ENCODE measurements at places on chromosomes 5 and 9.

GRCh38 chr5:125416055-125416454, 669.6 kb upstream of the ZNF608 start:
- DNase-seq: no peak

DNA sequence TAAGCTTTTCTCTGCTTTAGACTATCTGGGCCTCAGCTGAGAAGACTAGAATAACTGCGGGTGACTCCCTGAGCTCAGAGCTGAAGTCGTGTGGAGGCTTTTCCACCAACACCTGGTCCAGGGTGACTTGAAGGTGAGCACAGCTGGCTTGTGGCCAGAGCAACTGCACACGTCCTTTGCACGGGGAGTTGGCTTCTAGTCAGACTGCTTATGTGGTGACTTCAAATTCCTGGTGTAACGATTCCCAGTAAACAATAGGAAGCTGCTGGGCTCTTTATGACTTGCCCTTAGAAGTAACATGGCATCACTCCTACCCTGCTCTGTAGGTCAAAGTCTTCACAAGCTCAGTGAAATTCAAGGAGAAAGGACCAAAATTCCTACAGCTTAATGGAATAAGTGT, 800.6 kb upstream of the CDH6 start:
- DNase-seq: no peak

DNA sequence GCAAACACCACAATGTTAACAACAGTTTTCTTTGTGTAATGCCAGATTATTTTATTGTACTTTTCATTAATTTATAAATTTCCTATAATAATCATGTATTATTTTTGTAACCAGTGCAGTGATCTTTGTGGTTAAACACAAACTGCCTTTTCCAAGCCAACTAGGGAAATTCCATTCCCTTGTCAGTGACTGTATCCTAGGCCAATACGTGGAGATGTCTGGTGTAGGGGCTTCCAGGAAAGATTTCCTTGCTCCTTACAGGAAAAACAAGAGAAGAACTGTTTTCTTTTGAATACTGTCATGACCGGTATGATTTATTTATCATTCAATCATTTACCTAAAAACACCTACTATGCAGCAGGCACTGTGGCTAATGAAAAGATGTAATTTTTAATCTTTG, 31.4 kb downstream of the FANCC start:
- DNase-seq: no peak

DNA sequence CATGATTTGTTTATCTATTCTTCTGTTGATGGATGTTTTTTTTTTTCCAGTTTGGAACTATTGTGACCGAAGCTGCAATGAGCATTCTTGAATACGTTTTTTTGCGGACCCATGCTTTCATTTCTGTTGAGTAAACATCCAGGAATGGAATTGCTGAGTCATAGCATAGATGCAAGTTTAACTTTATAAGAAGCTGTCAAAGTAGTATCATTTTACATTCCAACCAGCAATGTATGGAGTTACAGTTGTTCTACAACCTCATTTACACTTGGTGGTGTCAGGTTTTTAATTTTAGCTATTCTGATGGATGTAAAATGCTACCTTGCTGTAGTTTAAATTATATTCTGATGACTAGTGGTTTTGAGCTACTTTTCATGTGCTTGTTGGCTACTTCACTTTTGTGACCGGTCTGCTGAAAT, 49.0 kb downstream of the NPR3 start:
- DNase-seq: peak; percentile 93

GRCh38 chr5:126736141-126736540, 40.8 kb upstream of the LMNB1 start:
- peak; percentile 36 for DNase-seq

- peak; percentile 75 for DNase-seq
Measured at GRCh38 chr5:36305571-36306326, 4.0 kb upstream of the RANBP3L start.

GRCh38 chr5:116838011-116838536, 263.5 kb upstream of the SEMA6A start:
- DNase-seq: no peak

GRCh38 chr9:101707721-101708120, 30.7 kb downstream of the GRIN3A start:
- DNase-seq: no peak

- DNase-seq: no peak
Measured at GRCh38 chr5:145378226-145378625, 456.9 kb downstream of the PRELID2 start.

GRCh38 chr5:158521995-158522394, 577.7 kb downstream of the EBF1 start:
- DNase-seq: peak; percentile 80

DNA sequence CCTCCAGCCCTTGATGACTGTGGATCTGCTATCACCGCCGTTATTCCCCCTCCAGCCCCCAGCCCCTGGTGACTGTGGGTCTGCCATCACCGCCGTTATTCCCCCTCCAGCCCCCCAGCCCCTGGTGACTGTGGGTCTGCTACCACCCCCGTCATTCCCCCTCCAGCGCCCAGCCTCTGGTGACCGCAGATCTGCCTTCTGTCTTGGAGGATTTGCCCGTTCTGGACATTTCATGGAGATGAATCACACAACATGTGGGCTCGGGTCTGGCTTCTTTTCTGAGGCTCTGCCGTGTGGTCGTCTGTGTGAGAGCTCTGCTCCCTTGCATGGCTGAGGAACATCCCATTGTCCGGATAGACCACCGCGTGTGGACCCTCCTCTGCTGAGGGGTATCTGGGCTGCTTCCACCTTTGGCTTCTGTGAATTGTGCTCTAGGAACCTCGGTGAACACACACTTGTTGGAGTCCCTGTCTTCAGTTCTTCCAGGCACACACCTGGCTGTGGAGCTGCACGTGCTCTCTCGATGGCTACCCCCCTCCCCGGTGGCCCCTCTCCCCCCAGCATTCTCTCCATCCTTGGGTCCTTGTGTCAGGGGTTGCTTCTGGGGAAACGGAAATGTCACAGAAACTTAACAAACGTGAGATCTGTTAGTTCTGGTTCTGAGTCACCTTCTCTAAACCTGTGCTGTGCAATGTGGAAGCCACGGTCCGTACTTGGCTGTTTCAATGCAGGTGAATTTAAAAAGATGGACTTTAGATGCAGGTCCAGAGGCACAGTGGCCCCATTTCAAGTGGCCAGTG, 105.3 kb upstream of the COL5A1 start:
- peak; percentile 88 for DNase-seq

GRCh38 chr5:66475731-66476130, 120.5 kb upstream of the MAST4 start:
- no peak for DNase-seq

GRCh38 chr5:37991301-37992299, 151.8 kb upstream of the GDNF start:
- DNase-seq: no peak

- no peak for DNase-seq
Measured at GRCh38 chr5:119878712-119879111, 249.4 kb downstream of the FAM170A start.

DNA sequence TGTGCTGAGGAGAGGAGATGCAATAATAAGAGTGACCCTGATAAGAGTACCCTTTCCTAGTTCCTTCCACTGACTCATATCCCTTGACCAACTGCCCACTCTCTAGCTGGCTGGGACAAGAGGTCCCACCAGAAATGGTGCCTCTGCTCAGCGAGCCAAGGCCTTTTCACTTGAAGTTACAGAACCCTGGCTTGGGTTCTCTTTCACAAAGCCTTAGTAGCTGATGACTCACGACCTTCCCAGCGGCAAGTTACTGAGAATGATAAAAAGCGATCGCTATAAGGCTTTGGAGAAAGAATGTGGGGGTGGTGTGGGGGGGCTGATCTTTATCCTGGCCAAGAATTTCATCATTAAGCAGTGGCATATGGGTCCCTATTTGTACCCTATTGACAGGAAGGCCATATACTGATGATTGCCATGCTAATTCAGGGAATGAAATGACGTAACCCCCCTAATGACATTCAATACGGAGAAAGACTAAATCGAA, 90.3 kb downstream of the FBXO38 start:
- no peak for DNase-seq

GRCh38 chr5:179413086-179413690, 67.9 kb upstream of the ADAMTS2 start:
- no peak for DNase-seq

DNA sequence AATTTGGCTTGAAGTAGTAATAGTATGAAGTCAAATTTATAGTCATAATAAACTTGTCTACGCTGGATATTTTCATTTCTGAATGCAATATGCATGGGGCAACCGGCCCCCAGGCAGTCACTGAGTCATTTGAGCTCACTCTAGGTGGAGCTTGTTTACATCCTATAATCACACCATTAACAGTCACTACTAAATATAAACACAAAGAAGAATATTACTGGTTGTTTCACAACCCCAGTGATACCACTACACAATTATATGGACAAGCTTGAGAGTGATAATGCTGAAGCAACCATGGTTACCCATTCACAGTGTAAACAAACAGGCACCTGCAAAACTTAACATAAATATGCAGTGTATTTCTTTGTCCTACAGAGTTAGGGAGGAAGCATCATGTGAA, 68.7 kb downstream of the MARCHF3 start:
- peak; percentile 56 for DNase-seq

DNA sequence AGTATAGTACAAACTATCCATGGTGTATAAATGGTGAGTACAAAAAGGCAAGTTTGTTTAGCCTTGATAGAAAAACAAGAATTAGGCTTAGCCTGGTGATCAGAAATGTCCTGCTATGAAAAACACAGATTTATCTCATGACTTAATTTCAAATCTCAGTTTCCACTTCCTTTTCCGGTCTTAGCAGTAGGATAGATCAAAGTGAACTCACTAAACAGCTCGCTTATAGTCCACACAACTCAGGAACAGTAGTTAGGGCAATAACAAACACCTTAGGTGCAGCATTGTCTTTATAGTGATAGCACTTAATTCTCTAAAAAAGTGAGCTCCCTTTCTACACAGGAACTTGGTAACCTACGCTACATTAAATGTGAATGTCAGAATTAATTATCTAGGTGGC, 11.4 kb downstream of the GOLGA1 start:
- no peak for DNase-seq

DNA sequence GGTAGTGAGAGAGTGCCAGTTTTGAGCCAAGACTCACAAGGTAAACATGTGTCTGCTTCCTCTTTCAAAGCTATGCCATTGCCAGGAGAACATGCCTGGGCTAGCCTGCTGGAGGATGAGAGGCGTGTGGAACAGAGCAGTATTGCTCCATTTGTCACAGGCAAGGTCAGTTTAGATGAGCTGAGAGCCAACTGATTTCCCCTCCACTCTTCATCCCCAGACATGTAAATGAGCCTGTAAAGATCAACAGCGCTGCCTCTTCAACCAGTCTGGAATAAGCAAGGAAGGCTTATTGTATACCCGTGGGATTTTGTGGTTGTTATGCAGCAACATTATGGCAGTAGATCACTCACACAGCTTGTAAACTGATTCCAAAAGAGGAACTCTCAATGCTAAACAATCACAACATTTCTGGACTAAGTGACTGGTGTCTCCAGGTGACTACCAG, 8.2 kb upstream of the GDNF start:
- DNase-seq: peak; percentile 49

DNA sequence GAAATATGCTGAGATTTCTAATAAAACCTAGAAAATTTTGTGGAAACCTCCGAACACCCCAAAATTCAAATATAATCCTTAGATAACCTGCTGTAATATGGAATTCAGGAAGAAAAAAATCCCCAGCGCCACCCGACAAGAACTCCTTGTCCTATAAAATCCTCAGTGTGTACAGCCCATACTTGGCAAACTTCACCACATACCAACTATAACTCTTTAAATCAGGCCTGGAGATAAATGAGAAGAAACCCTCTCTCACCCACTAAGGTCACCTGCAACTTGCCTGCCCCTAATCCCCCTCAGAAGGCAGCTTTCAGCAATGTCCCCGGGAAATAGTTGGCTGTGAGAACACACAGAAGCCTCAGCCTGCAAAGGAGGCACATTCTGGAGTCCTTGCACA, 90.5 kb downstream of the SH3TC2 start:
- DNase-seq: no peak

GRCh38 chr9:17171309-17172094, 36.7 kb downstream of the CNTLN start:
- no peak for DNase-seq

DNA sequence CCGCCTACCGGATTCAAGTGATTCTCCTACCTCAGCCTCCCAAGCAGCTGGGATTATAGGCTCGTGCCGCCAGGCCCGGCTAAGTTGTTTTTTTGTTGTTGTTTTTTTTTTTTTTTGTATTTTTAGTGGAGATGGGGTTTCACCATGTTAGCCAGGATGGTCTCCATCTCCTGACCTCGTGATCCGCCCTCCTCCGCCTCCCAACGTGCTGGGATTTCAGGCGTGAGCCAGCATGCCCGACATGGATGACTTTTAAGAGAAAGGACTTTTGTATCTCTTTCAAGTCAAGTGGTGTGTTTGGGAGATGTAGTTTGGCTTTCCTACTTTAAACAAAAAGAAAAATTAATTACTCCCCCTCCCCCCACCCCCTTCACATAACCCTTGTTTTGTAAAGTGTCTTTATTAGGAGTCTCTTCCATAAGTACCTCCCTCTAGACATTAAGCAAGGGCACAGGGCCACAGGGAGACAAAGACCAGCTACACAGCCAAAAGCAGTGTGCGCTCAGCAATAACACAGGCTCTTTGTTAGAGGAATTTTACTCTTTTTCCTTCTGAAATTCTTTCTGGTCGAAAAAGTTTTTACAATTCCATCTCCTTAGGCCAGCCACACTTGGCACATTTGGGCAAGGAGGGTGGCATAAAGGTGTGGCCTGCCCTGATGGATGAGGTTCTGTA, 31.2 kb downstream of the JAKMIP2 start:
- no peak for DNase-seq

DNA sequence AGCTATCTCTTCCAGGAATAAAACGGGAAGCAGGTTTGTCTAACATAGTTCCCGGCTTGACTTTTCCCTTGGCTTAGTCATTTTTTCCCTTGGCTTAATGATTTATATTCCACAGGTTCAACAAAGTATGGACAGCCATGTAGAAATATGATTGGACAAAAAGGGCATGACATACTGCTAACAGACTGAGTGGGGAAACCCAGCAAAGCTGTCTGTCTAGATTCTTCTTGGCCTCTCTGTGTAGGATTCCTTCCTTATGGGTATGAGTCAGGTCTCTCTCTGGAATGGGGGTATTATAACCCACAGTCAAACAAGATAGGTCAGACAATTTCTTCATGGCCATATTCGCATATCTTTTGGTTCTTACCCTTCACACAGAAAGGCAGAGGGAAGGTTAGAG, 5.7 kb upstream of the MTAP start:
- DNase-seq: peak; percentile 21

DNA sequence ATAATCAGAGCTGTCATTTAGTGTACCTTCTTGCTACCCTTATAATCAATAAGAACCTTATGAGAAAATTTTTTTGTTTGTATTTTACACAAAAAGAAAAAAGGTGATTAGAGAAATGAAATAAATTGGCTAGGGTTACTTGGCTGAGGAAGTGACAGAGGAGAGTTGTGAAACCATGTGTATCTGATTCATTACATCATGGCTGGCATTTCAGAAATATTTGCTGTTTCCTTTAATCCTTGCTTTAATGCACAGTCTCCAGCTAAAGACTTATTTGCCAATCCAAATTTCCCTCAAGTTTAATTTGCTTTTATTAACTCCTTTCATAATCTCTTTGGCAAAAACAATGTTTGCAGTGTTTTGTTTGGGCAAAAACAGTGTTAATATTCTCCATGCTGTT, 543.1 kb downstream of the KIF4B start:
- DNase-seq: no peak
